Posterior cingulate gyrus (tissue), 11 donors: ENCODE measurements at places on chromosomes 1 and 21.
A peak's percentile ranks its signal among the peaks of the same experiment; 100 is the strongest.

DNA sequence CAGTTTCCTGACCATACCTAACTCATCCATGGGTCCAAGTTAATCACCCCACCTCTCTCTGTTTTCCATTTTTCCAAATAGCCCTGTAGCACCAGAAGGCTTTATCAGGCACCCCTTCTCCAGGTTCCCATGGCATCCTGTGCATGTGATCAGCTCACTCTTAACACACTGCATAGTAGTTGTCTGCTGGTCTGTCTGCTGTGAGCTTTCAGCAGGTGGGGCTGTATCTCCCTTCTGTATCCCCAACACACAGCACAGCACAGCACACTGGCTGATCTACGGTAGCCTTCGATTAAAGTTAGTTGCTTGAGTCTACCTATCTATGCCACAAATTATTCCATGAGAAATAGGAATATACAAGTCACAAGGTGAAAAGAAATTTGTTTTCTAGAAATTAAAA, 54.3 kb upstream of the C1orf198 start:
- no peak for DNase-seq

DNA sequence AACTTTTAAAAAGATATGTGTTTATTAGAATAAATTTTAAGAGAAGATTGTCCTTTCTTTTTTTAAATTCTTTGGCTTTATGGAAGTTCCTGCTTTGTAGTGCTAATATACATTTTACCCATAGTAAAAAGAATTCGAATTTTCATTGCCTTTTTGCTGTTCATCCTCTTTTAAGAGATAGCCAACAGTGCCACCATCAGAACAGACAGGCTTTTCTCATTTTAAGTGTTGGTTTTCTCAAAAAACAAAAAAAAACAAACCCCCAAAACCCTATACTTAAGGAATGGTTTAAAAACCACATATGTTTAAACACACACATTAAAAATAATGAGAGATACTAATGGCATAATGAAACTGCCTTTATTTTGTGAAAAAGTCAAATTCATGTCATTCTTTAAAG, 118.8 kb downstream of the NEK7 start:
- DNase-seq = no peak

- no peak for DNase-seq
Measured at GRCh38 chr1:47645151-47645550, 207.3 kb downstream of the FOXD2 start.

- DNase-seq = no peak
Measured at GRCh38 chr1:55413286-55413685, 198.1 kb upstream of the USP24 start.

- no peak for DNase-seq
Measured at GRCh38 chr1:173410133-173410793, 66.9 kb upstream of the PRDX6 start.

- peak; percentile 53 for DNase-seq
Measured at GRCh38 chr1:3858231-3858981, 1.1 kb downstream of the DFFB start.

DNA sequence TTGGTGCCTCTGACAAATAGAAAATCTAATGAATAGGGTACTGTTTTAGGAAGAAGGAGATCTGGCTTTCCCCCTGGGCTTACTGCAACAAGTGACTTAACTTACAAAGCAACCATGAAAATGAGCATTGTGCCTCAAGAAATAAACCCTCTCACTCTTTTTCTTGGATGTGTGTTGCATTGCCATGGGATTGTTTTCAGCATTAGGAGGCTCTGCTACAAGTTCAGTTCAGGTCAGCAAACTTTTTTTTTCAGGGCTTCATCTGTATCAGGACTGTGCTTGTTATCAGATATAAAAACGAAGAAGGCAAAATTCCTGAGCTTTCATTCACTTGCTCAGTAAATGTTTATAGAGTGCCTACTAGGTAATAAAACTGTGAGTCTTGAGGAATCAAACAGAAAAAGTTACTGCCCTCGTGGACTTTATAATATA, 37.8 kb upstream of the DOCK7 start:
- no peak for DNase-seq

- DNase-seq = no peak
Measured at GRCh38 chr21:17114045-17114444, 398.8 kb upstream of the CXADR start.

DNA sequence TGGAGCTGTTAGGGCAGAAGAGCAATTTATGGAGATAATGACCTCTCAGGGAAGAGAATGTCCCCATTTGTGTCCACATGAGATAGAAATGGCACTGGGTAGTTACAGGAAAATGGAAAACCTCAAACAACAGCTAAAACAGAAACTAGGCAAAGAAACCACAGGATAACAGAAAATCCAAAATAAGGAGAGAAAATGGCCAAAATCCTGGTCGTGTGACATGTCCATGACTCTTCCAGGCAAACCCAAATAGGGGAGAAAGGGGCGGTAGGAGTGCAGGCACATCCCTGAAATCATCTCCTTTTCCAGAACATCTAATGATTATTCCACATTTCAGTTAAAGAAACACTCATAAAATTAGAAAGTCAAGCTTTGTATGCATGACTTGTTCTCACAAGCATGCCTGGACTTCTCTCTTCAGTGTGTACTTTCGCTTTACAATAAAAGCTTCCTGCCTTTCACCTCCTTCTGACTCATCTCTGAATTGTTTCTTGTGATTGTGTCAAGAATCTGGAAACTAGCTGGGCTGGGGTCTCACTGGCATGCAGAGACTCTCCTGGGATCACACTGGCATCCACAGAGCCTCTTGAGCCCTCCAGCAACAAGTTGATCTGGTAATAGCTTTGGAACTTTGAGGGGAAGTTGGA, 171.4 kb upstream of the ZP4 start:
- DNase-seq = no peak

DNA sequence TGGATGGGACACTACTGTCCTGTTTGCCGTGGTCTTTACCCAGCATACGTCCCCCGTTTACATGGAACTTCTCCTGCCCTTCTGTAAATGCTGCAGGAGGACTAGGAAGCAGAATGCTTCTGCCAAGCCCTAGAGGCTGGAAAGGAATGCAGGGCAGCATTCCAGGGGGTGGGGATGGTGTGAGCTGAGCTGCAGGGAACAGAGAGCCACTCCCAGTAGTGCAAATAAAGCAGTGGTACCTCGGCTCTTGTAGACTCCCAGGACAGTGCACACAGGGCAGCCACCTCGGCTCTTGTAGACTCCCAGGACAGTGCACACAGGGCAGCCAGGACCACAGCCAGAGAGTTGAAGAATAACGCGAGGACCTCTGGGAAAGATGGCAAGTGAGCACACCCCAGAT, 35.4 kb downstream of the PTPRU start:
- DNase-seq = no peak

DNA sequence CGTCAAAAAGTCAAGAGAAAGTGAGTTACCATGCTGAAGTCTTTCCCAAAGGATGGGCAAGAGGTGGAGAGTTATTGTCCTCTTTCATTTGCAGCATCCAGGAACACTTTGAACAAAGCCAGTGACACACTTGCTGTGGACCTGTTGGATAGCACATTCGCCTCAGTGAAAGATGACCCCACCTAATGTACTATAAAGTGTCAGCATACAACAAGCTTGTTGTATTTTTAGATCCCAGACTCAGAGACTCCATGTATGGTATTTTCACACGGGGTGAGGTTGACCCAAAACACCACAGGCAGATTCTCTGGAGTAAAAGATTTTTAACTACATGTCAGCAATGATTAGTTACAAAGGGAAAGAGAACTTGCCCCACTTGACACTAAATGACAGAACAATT, 273.8 kb downstream of the PTBP2 start:
- DNase-seq = no peak

- DNase-seq = no peak
Measured at GRCh38 chr1:53335661-53336060, 7.8 kb upstream of the LRP8 start.

- DNase-seq = no peak
Measured at GRCh38 chr1:234691567-234691966, 81.6 kb upstream of the IRF2BP2 start.

GRCh38 chr1:17689011-17689410, 66.1 kb upstream of the ACTL8 start:
- DNase-seq = no peak

GRCh38 chr1:115364780-115365155, 26.7 kb upstream of the NGF start:
- DNase-seq = no peak

- DNase-seq = no peak
Measured at GRCh38 chr1:18710002-18710401, 79.4 kb downstream of the PAX7 start.

- DNase-seq = no peak
Measured at GRCh38 chr1:201847150-201847549, 18.2 kb downstream of the IPO9 start.

DNA sequence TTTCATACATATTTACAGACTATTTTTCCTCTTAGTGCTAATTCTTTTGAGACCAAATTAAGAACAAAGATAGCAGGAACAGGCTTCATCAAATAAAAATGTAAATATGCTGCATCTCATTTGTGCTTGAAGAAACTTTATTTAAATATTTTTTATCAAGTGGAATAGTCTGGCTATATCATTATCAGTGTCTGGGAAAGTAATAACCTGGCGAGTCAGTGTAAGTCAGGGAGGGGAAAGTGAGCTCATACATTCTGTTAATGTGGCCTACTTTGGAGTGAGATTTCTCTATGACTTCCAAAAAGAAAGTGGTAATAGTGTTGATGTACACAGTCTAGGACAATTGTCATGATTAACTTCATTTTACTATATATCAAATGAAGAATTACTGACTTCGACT, 1045.1 kb downstream of the ADGRL2 start:
- no peak for DNase-seq

DNA sequence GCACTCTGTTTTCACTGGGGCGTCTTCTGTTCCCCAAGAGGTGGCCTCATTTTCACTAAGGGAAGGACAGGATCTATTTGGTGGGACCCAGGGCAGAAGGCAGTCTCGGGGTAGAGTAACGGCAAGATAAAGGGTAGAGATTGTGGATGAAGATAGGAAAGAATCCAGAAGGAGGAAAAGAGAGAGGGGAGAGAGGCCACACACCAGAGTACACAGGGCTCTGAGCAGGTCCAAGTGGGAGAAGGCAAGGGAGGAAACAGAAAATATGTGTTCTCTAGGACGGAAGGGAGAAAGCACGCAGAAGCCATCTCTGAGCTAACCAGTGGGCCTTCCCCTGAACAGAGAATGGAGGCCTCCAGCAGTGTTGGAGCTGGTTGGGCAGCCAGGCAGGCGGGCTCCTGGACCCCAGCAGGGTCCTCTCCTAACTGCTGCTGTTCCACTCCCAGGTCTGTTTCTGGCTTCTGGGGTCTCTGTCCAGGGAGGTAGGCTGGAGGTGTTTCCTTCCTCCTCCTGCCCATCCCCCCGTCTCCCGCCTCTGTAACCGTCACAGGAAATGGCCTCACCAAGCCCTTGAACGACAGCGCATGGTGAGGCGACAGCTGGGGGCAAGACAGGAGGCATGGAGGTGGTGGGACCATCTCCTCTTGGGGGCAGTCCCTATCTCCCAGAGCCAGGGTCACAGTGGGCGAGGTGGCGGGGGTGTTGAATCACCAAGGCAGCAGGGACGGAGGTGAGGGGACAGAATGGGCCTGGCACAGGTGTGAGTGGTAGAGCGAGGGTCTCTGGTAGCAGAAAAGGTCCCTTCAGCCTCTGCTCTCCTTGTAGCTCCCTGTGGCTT, 649 bp downstream of the PTPN7 start:
- no peak for DNase-seq

GRCh38 chr1:228073857-228074545, 8.5 kb upstream of the ARF1 start:
- no peak for DNase-seq

DNA sequence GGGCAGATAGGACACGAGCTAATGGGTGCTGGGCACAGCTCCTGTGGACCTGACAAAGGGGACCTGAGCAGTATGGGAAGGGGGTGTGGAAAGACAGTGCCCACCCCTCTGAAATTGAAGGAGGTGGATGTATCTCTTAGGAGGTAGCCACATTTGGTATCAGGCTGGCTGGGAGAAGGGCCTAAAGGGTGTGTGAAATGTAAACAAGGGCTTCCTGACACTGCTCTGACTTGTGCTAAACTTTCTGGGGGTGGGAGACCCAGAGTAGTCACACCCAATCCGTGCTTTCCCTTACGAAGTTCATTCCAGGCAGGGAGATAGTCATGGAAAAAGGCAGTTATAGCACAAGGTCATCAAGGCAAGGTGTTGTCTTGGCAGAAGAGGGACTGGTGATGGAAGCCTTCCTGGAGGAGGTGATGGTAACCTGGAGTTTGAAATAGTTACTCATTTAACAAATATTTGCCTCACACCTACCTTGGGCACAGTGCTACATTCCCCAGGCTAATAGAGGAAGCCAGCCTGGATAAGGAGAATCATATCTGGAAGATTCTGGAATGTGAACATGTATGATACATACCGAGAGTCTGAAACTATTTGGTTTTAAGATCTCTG, 5.3 kb upstream of the CCDC24 start:
- no peak for DNase-seq

DNA sequence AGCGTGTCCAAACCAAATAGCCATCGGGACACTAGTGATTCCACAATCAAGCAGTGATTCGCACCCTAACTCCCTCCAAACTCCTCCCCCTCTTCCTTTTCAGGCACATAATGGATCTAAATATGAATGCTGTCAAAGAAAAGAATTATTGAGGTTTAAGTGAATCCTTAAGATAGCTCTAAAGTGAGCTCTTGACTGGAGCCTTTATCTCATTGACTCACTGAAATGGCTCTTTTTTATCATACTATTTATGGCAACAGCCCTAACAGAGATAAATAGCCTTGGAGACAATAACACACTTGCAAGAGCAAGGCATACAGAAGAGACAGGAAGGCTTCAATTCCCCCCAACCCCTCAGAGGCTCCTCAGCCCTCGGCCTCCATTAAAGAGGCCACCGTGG, 143.3 kb downstream of the PLXNA2 start:
- no peak for DNase-seq

DNA sequence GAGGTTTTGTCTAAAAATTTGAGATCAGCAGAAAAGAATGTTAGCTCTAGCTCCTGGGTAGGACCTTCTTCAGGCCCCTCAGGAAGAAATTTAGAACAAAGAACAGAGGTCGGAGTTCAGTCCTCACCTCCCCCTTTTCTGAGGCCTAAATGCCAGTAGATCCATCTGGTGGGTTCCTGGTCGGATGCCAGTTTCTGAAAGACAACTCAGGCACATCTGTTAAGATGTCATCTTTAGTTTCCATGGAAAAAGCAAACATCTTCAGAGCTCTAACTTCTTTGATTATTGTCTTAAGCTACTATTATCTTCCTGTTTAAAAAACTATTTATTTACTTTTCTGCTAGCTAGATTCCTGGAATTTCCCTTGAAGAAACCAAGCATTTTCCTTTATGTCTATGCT, 37.1 kb upstream of the USP25 start:
- no peak for DNase-seq

- no peak for DNase-seq
Measured at GRCh38 chr1:36446271-36446670, 4.0 kb downstream of the OSCP1 start.
